Stimulated activated CD8-positive, alpha-beta memory T cell treated with anti-CD3 and anti-CD28 coated beads, Interleukin-7, amount 100 ng/mL, for 1 hour (primary cell): ENCODE measurements at places on chromosomes 2 and 18.

DNA sequence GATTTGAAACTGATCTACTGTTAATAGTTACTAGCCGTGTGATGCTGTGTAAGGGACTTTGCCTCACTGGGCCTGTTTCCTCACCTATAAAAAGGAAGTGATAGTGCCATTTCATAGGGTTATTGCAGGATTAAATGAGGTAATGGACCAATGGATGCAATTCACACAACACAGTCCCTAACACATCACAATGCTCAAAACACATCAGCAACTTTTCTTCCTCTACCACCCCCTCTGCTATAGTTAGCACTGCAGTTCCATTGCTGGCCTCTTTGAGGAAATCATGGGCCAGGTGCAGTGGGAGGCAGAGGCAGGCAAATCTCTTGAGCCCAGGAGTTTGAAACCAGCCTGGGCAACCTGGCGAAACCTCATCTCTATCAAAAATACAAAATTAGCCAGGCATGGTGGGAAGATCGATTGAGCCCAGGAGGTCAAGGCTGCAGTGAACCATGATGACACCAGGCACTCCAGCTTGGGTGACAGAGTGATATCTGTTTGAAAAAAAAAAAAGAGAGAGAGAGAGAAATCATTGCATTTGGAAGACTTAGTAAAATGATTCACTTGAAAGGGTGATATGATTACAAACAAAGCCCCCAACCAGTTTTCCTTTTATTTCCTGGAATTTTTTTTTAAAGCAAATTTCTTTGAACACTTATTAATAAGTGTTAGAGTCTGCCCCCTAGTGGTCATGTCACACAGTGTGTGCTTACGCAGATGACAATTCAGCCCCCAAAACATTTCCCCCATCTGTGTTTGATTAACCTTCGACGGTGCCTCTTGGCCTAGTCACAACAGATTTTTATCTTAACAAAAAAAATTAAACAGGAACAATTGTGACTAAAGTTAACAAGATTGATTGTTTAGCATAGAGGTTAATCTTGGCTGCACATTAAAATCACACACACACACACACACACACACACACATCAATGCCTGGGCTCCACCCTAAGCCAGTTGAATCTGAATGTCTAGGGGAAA lies 88.6 kb upstream of the BCL11A start:
- no peak for DNase-seq

- DNase-seq = no peak
These were observed 48.5 kb upstream of the CAB39 start for GRCh38 chr2:230664128-230664527.

DNA sequence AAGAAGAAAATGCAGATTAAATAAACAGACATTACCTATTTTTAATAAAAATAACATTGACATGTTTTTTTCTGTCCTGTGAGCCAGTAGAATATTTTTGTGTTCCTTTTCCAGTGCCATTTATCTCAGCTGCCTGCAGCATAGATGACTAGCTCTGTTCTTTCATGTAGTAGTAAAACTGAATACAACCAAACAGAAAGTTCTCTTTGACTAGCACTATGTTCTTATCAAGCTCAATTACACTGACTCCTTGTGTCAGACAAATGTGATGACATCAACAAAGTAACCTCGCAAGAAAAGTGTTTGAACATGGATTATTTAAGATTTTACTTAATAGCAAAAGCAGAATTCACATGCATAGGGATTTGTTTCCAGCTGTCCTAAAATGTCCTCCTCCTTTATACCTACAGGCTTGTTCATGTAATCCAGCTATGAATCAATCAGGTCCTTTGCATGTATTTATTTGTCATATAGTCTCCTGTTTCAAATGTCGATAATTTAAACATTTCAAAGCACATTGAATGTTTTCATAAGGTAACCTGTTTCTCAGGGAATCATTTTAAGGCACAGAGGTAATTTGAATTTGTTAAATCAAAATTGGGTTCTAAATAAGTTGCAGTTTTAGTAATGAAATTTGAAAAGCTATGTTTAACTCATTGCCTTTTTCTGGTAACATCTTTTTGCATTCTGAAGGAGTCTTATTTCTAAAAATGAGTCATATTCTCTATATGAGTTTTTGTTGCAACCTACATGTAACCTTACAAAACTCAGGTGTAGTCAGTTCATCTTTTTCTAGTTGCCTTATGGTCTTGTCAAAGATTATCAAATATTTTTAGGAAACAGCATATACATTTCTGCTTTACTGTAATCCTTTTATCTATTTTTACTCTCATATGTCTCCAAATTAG lies 215.3 kb upstream of the GULP1 start:
- no peak for DNase-seq

GRCh38 chr18:13623348-13623747 lies 103.0 kb downstream of the FAM210A start:
- DNase-seq = no peak

DNA sequence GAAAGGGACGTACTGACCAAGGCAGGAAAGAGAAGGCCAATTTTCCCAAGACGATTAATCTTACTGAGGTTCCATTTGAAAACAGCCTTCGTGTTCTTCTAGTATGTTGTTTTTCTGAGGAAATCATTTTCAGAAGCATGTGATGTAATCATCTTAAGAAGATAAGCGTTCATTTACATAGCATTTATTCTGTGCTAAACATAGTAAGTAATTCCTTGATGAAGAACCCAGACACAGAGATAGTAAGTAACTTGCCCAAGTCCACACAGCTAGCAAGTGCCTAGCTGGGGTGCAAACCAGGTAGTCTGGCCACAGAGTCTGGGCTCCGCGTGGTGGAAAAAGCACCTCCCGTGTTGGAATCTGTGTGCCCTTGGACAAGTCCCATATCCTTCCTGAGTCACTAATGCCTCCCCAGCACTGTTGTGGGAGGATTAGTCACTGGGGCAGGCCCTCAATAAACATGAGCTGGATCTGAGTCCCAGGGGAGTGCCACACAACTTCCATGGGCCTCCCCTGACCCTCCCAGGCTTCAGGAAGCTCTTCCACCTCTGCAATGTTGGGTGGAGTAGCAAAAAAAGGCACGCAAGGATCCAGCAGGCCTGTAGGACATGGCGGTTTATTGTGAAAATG lies 26.9 kb upstream of the ASAP2 start:
- DNase-seq = no peak

DNA sequence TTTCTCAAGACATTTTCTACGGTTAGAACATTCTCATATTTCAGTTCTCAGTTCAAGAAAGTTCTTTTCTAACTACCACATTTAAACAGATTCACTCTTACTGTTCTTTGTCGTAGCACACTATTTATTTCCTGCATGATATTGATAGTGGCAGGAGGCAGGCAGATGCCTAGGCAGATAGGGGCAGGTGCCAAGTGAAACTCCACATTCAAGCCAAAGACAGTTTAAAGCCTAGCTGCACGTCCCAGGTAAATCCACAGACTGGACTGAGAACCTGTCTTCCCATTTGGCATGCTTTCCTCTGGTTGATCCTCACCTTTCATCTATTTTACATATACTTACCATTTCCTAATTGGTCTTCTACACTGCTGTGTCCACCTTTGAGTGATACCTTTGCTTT lies 359.3 kb downstream of the TMX3 start:
- no peak for DNase-seq

DNA sequence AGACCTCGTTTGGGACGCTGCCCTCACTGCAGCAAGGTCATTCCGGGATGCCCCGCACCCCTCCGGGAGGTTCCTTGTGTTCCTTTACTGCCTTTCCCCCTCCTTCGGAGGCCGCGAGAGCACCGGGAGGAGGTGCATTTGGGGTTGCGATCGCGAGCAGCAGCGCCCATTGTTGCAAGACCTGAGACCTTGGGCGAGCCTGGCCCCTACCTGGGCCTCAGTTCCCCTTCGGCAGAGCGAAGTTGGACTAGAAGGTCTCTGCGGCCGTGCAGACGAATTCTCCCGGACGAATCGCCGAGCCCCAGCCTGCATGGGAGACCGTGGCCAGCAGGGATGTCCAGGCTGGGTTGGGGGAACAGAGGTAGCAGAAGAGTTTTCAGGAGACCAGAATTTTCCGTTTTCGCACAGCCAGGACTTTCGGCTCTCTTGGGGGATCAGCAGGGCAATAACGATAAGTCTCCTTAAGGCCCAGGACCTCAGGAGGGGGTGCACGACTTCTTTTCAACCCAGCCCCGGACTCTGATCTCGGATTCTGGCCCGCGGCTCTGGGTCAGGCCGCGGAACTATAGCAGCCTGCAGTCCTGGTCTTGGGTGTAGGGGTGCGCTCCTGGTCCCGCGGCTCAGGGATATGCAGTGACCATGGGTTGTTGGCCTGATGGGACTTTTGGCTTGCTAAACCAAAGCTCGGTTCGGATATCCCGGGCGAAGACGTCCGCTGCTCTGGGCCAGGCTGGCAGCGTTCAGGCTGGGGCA lies 2.8 kb downstream of the GDF7 start:
- DNase-seq = no peak

DNA sequence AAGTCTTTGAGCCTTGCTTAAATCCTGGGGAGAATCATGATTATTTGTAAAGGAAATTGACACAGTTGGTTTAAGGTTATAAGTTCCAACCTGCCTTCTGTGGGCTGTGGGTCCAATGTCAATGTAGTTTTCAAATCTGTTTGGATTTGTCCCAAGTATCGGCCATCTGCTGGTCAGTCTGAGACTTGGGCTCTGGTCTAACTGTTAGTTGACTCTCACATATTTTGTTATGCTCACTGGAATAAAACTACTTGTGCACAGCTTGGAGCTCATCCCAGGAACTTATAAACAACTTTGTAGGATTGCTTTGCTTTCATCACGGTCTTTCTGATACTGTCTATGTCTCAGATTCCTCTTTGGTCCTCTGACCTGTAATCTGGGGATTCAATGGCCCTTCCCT lies 1026.2 kb upstream of the ZEB2 start:
- DNase-seq = no peak

GRCh38 chr18:56386856-56387255 lies 251.5 kb downstream of the TXNL1 start:
- no peak for DNase-seq

DNA sequence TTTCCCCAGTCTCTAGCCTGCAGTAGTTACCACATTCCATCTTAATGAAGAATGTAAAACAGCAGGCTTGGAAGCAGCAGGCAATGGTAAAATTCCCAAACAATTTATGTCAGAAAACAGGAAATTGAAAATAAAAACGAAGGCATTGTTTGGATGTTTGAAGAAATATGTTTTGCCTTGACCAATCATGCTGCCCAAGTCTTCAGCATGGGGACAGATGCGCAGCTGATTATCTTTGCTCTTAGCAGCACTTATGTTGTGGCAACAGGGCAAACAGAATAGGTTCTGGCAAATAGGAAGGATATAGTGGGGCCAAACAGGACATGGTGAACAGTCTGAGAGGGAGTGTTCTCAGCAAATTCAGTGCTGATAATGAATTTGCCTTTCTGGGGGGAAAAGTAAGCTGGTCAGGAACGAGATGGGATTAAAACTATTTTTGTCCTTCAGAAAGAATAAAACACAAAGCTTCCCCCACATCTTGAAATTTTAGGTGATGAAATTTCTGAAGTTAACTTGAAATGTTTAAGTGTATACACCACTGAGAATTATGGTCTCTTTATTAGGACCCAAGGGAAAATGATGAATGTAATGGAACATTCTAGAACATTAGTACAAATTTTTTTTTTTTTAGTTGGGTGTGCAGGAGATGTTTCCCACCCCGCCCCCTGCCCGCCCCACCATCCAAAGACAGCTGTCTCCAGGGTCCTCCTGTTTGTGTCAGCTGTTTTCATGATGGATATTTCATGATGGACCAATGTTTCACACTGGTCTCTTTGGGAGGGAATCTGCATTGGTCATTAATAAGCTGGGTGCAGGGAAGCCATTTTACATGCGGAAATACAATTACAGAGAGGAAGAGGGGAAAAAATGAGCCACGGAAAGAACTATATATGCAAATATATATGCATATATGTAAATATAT lies 239.5 kb upstream of the REV1 start:
- no peak for DNase-seq

GRCh38 chr18:68608851-68609490 lies 105.9 kb downstream of the TMX3 start:
- no peak for DNase-seq

GRCh38 chr18:23106575-23106974 lies 28.7 kb upstream of the CABLES1 start:
- no peak for DNase-seq

GRCh38 chr2:59027320-59027719 lies 786.2 kb upstream of the FANCL start:
- DNase-seq = no peak

DNA sequence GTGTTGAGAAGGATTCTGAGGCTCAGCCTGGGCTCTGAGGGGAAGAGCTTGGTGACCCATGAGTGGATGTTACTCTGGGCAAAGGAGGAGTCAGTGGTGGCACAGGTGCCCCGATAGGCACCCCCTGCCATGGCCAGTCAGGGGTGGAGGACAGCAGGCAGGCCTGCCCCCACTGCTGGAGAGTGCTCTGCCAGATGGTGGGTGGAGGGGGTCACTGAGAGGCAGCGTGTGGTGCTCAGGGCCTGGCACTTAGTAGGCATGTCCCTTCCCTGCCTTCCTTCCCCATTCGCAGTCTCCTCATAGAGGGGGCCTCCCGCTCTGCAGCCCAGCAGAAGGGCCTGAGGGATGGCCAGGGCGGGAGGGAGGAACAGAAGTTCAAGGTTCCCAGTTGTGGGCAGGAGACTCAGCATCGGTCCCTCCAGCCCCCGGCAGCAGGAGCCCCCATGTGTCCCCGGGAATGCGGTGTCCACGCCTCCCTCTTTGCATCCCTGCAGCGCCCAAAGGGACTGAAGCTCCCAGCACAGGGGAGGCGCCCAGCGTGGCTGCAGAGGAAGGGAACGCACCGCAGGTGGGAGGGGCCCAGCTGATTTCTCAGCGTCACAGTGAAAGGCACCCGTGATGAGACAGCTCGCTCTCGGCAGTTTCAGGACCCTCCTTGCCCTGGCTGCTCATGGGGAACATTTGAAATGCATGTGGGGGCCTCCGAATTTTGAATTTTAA lies 5.7 kb upstream of the SNED1 start:
- no peak for DNase-seq

- DNase-seq = no peak
These were observed 16.4 kb downstream of the KLF11 start for GRCh38 chr2:10059552-10060335.

DNA sequence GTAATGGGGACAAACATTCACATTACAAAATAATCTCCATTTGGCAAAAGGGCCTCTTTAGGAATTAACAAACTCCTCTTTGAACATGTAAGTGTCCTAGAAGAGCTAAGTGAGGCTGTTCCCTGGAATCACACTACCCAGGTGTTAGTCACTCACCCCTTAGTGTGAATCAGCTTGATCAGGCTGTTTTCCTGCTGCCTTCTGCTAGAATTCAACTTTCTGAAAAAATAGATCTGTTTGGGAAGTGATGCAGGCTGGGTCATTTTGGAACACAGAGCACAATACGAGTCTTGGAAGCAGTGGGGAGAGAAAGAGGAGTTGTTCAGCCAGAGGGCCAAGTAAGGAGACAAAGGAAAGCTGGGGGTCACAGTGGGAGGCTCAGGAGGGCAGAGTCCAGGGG lies 40.0 kb downstream of the TTC32 start:
- DNase-seq = no peak

GRCh38 chr18:44927127-44927849 lies 246.6 kb downstream of the SETBP1 start:
- DNase-seq = no peak

- no peak for DNase-seq
These were observed 33.3 kb upstream of the TMEM87B start for GRCh38 chr2:112021781-112022231.
